Neural crest cell (in vitro differentiated cells): ENCODE measurements at places on chromosomes 4 and X. TPM values are rescaled to one million over a fixed set of nuclear protein-coding genes. Genes with fewer than 3 reads are reported as not detected.

GRCh38 chr4:178082906-178083305 is 640.7 kb upstream of the AGA start:
- H3K36me3 ChIP-seq, result no peaks in the 10 kb centered on the region
- H3K4me1 ChIP-seq, result no peaks in the 10 kb centered on the region
- no peaks in the 10 kb centered on the region for H3K27me3 ChIP-seq
- H3K27ac ChIP-seq, result no peak overlapping the region
- DNase-seq, result no peak
- H3K4me3 ChIP-seq, result no peak overlapping the region

DNA sequence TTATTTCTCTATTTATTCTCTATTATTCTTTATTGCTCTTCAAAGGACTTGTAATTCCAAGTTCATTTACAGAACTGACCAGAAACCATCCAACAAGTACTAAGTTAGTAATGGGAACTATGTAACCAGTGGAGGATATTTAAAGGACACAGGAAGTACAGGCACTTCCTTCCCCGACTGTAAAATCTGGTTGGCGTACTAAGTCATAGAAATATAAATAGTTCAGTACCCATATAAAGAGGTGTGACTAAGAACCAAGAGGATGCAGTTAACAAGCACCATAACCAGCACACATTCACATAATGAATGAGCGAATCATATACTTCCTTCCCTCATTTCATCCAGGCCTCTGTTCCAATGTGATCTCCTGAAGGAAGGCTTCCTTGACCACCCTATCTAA is 3.6 kb upstream of the EIF4E start:
- no peak for DNase-seq
- peak overlapping the region; percentile 42 for H3K4me3 ChIP-seq
- H3K27ac ChIP-seq, result no peak overlapping the region

GRCh38 chr4:4390046-4390445 is 3.1 kb downstream of the NSG1 start:
- no peaks in the 10 kb centered on the region for H3K36me3 ChIP-seq
- no peak overlapping the region for H3K27ac ChIP-seq
- H3K4me1 ChIP-seq, result peaks cover 10% of the 10 kb centered on the region

DNA sequence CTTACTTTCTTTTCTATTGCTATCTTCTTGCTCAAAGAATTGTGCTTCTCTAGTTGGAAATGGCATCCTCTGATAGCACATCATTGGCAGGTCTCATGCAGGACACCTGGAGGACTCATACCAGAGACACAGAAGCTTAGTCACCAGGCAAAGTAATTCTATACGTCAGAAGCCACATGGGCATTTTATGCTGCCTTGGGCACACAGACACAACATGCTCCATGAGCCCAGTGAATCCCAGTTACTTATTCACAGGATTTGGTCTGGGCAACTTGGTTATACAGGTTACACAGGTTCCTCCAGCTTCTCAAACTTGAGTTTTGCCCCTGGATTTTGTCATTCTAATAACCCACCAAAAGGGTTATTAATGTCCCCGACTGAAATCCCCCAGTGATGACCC is 7.1 kb downstream of the RASSF6 start:
- H3K27ac ChIP-seq, result no peak overlapping the region
- peaks cover 15% of the 10 kb centered on the region for H3K27me3 ChIP-seq
- DNase-seq, result no peak

DNA sequence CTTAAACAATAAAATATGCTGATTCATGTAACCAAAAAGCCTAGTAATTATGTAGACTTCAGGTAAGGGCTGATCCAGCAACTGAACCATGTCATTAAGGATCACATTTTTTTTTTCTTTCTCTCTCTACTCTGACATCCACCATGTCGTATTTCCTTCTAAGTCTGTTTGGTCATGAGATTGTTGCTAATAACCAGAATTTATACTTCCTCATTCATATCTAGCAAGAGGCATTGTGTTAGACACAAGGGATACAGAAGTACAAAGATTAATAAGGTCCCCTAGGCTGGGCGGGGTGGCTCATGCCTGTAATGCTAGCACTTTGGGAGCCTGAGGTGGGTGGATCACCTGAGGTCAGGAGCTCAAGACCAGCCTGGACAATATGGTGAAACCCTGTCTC is 24.1 kb downstream of the PHEX start:
- no peak for DNase-seq
- no peak overlapping the region for H3K4me3 ChIP-seq
- H3K27ac ChIP-seq, result no peak overlapping the region
- peaks cover 4% of the 10 kb centered on the region for H3K4me1 ChIP-seq
- no peaks in the 10 kb centered on the region for H3K27me3 ChIP-seq
- no peaks in the 10 kb centered on the region for H3K36me3 ChIP-seq

DNA sequence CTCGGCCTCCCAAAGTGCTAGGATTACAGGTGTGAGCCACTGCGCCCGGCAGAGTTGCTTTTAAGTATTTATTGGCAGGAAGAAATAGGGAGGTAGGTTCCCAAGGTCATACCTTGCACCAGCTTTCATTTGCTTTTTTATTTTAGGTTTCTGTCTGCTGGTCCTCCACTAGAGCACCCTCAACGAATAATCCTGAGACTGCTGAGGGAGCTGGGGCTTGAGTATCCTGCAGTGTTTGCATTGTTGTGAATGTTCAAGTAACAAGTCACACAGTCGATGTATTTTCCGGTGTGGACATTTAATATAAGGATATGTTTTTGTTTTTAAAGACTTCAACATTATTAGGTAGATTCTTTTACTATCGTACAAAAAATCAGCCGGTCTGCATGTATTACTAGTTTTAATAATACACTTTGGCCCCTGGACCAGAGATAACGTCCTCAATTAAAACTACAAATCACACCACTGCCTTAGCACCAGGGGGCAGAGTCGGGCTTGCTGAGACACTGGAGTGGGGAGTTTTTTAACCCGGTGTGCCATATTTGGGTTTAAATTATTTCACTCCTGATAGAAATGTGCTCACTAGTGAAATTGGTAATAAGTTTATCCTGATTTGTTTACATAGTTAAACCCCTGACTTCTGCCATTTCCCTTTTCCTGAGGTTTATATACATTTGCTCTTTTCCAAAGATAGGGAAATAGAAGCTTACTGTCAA is 11.6 kb downstream of the SMIM20 start:
- H3K4me3 ChIP-seq, result no peak overlapping the region
- H3K36me3 ChIP-seq, result peaks cover 7% of the 10 kb centered on the region
- DNase-seq, result peak; percentile 33
- no peaks in the 10 kb centered on the region for H3K27me3 ChIP-seq
- H3K4me1 ChIP-seq, result peaks cover 32% of the 10 kb centered on the region

GRCh38 chr4:174549721-174550120 is 27.4 kb upstream of the HPGD start:
- no peak for DNase-seq
- no peak overlapping the region for H3K4me3 ChIP-seq
- H3K27me3 ChIP-seq, result no peaks in the 10 kb centered on the region
- H3K27ac ChIP-seq, result no peak overlapping the region

DNA sequence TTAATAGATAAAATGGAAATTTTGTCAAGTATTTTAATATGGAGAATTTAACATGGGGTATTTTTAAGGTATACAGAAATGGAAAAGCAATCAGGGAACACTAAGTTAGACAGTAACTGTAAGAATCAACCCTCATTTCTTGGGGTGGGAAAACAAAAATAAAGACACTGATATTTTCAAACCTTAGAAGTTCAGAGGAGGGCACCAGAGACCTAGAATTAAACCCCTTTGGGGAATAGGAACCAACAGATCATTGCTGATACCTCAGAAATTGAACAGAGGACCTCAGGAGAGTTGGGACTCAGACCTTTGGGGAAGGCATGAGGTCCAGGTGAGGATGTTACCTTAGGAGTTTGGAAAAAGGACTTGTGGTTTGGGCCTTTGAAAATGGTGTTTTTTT is 435.6 kb downstream of the TMA16 start:
- no peaks in the 10 kb centered on the region for H3K36me3 ChIP-seq
- no peaks in the 10 kb centered on the region for H3K27me3 ChIP-seq
- H3K4me3 ChIP-seq, result no peak overlapping the region
- no peak for DNase-seq
- no peak overlapping the region for H3K27ac ChIP-seq

DNA sequence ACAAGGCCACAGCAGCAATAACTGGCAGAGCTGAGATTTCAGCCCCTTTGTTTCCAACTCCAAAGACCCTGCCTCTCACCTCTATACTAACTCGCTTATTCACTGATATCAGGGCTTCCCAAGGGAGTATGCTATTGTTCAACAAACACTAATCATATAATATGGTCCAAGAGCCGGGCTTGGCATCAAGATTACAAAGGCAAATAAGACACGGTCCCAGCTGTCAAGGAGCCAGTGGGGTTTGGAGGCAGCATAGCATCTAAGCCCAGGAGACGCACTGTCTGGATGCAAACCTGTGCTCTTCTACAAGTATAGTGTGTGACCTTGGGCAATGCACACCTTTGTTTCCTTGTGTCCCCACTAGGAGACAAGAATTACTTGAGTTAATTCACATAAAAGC is 28.7 kb downstream of the PAPSS1 start:
- H3K36me3 ChIP-seq, result peaks cover 27% of the 10 kb centered on the region
- no peak overlapping the region for H3K4me3 ChIP-seq
- no peak for DNase-seq
- no peaks in the 10 kb centered on the region for H3K4me1 ChIP-seq
- H3K27me3 ChIP-seq, result no peaks in the 10 kb centered on the region
- H3K27ac ChIP-seq, result no peak overlapping the region

DNA sequence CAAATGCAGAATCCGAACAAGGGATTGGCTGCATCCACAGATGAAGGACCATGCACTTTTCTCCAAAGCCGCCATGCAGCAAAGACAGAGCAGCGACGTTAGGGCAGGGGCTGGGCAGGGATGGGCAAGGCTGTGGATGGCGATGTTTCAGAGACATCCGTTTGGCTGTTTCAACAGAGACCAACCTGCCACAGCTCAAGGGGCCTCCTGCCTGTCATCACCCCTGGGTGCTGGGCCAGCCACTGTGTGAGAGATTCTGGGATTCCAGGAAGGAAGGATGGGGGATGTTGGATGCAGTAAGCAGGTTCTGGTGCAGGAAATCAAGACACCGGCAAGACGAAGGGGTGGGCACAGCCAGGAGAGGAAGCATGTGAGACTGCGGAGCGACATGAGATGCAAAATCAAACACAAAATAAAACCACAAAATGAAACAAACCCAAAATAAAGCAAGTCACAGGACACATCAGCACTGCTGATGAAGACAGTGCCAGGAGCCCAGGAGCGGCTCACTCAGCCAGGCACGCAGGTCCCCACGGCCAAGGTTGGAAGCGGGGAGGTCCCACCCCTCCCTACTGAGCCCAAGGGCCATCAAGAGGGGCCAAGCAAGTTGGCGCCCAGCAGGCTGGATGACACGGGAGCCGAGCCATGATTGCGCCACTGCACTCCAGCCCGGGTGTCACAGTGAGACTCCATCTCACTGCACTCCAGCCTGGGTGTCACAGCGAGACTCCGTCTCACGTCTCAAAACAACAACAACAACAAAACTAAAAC is 68.1 kb downstream of the FAM53A start:
- H3K36me3 ChIP-seq, result no peaks in the 10 kb centered on the region
- H3K4me3 ChIP-seq, result no peak overlapping the region
- no peaks in the 10 kb centered on the region for H3K27me3 ChIP-seq
- peak overlapping the region; percentile 70 for H3K27ac ChIP-seq
- peaks cover 3% of the 10 kb centered on the region for H3K4me1 ChIP-seq
- no peak for DNase-seq

- H3K4me3 ChIP-seq, result peak overlapping the region; percentile 61
- no peaks in the 10 kb centered on the region for H3K27me3 ChIP-seq
- no peak for DNase-seq
- H3K36me3 ChIP-seq, result no peaks in the 10 kb centered on the region
- no peak overlapping the region for H3K27ac ChIP-seq
Observed at GRCh38 chrX:18793601-18794089, 86.2 kb downstream of the PPEF1 start.

DNA sequence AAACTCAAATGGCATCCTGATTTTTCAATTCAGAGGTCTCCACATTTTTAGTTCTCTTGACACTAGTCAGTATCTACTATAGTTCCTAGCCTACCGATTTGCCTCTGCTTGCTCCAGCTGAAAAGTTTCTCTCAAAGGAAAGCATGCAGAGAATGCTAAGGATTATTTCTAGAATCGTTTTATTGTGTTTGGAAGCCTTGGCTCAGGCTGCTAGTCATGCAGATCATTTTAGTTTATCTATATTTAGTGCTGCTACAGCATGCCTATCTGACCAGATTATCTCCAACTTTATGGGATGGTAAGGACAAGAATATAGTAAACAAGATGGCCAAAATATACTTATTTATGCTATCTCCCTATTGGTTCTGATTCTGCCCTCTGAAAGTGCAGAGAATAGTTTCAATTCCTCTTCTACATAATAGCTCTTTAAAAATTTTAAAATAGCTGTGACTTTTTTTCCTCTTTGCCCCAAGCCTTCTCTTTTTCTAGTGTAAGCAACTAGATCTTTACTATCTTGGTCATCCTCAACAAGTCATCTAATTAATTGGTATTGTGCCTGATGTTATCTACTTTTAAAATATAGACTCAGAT is 15.7 kb upstream of the DRP2 start:
- H3K27me3 ChIP-seq, result no peaks in the 10 kb centered on the region
- no peak overlapping the region for H3K27ac ChIP-seq
- H3K4me1 ChIP-seq, result peaks cover 15% of the 10 kb centered on the region
- H3K4me3 ChIP-seq, result no peak overlapping the region

DNA sequence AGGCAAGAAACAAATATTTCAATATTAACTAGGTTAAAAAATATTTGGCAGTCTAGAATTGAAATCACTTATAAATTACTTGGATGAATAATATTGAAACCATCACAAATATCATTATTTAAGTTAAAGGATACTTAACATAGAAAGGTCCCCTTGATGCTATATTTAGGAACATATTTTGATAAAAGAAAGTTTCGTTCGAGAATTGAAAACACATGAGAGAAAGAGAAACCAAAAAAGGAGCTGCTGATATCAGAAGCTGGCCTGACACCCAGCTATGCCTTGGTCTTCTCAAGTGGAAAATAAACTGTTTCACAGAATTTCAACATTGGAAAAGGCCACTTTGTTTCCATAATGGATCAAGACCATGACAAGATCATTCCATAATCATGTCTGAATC is 762.4 kb downstream of the DMD start:
- no peak overlapping the region for H3K4me3 ChIP-seq
- no peaks in the 10 kb centered on the region for H3K4me1 ChIP-seq
- H3K27me3 ChIP-seq, result no peaks in the 10 kb centered on the region
- DNase-seq, result no peak
- no peaks in the 10 kb centered on the region for H3K36me3 ChIP-seq

GRCh38 chr4:2788532-2789103 is 4.3 kb upstream of the SH3BP2 start:
- H3K36me3 ChIP-seq, result no peaks in the 10 kb centered on the region
- peaks cover 9% of the 10 kb centered on the region for H3K27me3 ChIP-seq
- H3K27ac ChIP-seq, result no peak overlapping the region

The ARMCX4 gene
- 24.2 and 26.2 TPM in 2 replicates for total RNA-seq

The MND1 gene
- total RNA-seq, result 33.6 and 36.1 TPM in 2 replicates

The ZXDA gene
- total RNA-seq, result not detected in 2 replicates

The SCRG1 gene
- 4.8 and 5.1 TPM in 2 replicates for total RNA-seq

The AMTN gene
- total RNA-seq, result not detected in 2 replicates
